ENCODE measurements at places on chromosomes 1 and 21.

DNA sequence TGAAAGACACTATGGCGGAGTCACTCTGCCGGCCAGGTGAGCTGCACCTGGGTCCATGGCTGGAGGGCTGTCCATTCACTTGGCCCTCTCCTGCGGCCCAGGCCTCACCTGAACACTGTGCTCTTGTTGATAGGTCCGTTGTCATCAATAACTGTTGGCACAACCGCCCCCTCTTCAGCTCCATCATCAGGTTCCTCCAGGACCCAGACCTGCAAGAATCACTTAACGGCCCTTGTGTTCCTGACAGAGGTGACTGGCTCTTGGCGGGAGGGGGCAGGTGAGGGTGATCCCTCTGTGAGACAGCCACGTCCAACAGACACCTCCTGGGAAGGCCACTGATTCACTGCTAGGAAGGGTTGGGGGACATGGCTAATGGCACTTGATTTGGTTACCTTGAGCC is 54.9 kb downstream of the INAVA start:
- DNase-seq, result peak; percentile 64

DNA sequence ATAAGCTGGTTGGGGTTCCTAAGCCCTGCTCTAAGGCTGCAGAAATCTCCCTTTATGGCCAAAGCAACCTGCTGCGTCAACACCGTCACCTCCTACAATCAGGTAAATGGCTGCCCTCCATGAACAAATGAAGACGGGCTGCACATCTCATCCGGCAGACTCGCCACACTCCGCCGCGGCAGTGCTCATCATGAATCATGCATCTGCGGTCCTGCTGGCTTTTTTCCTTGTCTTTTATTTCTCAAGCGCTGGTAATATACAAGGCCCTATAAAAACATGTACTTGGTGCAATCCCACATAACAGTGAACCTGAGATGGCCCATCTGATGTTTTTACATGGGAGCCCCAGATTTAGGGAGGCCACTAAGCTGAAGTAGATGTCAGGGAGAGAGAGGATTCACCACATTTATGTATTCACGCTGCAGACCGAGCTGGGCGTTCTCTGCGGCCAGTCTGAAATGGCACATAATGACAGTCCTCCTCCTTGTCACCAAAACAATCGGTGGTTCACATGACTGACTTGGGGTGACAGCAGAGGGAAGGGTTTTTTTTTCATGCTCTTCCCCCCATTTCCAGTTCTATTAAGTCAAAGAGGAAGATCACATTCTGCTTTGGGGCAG is 91.6 kb downstream of the KAZN start:
- DNase-seq, result no peak

GRCh38 chr1:217542136-217542777 is 88.6 kb downstream of the GPATCH2 start:
- DNase-seq, result no peak

- DNase-seq, result no peak
Observed at GRCh38 chr1:157961805-157962762, 31.4 kb upstream of the KIRREL1 start.

- DNase-seq, result no peak
Observed at GRCh38 chr1:76027341-76027740, 47.2 kb upstream of the ST6GALNAC3 start.

- DNase-seq, result no peak
Observed at GRCh38 chr21:21200103-21200938, 202.1 kb downstream of the NCAM2 start.

DNA sequence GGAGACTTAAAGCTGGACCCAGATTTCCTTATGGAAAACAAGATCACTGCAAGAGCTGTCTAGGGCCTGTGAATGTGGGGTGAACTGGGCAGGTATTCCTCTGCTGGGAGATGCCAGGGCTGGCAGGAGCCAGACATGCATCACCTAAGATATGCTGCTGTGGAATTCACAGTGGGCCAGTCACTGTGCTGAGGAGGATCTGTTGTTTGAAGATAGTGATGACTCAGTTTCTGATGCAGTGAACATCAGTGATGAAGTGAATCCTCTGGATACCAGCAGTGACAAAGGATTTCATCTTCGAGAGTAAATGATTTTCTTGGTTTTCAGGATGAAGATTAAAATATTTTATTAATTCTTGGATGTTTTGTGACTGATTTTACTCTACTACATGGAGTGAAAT is 29.9 kb upstream of the CAMSAP2 start:
- DNase-seq, result no peak

DNA sequence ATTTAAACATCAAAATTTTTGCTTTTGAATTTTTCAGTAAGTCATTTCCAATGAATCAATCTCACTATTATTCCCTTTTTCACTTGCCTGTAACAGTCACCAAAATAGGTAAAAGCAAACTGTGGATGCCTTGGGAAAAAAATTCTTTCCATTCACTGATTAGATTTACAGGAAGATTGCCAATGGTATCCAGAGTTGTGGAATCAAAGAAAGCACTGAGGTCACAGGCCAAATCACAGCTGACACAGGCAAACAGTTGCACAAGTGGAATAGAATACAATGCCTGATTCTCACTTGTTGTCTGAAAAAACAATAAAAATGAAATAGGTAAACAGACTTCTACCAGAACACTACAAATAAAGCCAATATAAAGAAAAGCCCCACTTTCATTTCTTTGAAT is 48.4 kb downstream of the LTN1 start:
- no peak for DNase-seq

DNA sequence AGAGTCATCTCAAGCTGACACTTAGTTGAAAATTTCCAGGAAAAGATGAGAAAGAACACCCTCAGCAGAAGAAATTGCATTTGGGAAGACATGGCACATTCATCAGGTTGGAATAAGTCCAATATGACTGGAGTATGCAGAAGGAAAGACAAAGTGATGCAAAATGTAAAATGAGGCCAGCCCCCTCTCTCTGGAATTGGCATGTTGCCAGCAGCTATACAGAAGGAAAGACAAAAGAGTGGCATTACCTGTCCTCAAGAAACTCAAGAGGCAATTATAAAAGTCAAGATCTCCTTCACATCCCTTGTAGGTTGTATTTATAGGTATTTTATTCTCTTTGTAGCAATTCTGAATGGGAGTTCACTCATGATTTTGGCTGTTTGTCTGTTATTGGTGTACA is 426.3 kb downstream of the AGBL4 start:
- no peak for DNase-seq

- no peak for DNase-seq
Observed at GRCh38 chr1:37923551-37923889, 23.3 kb downstream of the INPP5B start.

- no peak for DNase-seq
Observed at GRCh38 chr21:26282058-26282457, 111.5 kb upstream of the APP start.

DNA sequence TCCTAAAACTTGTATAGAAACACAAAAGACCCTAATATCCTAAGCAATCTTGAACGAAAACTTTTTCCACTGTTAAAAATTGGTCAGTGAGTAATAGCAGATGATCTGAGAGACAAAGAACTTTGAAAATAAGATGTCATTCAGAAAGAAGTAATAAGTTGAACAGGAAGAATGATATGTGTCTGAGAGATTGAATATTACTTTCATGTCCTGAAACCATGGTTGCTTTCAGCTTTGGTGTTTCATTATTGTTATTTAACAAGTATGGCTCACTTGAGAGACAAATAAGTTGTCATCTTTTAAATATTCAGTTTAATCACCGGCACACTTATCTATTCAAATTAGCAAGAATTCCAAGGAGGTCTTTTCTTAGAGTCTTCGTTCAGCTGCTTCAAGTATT is 11.4 kb downstream of the PRKACB start:
- no peak for DNase-seq

DNA sequence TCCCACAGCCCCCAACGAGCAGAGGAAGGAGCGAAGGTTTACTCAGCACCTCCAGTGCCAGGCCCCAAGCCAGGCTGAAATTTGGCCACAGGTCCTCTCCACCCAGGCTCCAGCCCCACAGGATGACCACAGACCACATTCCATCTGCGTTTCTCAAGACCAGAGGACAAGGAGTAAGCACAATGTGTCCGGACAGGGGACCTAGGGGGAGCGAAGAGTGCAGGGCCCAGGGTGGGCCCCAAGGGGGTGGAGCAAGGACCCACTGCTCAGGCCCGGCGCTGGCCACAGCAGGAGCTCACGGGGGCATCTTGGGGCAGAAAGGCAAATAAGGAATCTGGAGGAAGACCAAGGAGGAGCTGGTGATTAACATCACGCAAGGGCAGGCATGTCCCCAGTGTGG is 100.5 kb downstream of the NPHP4 start:
- no peak for DNase-seq

DNA sequence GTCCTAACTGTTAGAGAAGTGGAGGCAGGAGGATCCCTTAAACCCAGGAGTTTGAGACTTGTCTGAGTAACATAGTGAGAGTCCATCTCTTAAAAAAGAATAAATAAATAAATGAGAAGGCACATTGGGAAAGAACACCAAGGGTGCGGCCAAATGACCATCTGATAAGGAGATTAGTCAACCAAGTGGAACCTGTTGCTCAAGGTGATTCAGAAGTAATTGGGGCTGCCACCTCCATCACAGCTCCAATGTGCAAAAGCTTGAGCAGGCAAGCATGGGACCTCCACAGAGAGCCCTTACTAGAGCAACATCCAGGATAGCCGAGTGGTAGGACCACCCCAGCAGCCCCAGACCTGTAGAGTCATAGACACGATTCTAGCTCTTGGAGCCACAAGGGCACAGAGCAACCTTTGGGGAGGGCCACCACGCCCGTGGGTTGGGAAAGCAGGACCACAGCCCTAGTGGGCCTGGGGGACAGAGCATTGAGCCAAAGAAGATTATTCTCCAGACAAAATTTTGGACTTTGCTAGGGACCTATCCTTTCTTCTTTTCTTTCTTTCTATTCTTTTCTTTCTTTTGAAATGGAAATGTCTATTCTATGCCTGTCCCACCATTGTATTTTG is 40.9 kb downstream of the KCNK1 start:
- no peak for DNase-seq

DNA sequence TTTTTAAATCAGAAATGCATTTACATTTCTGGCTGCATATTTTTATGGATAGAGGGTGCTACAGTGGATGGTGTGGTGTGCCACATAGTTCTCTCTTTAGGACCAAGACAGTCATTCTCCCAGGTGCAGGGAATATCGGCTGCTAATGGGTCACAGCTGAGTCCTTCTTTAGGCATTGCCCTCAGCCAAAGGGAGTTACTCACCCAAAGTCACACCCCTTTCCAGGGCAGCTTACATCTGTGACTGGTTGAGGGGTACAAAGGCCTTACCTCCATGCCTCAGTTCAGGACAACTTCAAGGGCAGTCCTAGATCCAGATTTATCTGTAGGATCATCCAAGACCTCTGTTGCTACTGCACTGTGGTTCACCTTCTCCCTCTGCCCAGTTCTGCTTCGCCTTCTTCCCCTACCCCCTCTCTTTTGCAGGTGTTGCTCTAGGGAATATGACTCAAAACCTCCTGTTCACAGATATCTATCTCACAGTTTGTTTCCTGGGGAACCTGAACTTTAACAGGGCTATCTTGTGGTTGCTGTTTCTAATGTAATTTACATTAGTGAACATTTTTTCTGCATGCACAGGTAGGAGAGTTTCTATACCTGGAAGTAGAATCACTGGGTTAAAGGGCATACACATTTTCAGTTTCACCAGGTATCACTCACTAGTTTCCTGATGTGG is 413.9 kb downstream of the RPS6KC1 start:
- no peak for DNase-seq

- DNase-seq, result no peak
Observed at GRCh38 chr1:8283058-8283884, 34.6 kb upstream of the SLC45A1 start.

DNA sequence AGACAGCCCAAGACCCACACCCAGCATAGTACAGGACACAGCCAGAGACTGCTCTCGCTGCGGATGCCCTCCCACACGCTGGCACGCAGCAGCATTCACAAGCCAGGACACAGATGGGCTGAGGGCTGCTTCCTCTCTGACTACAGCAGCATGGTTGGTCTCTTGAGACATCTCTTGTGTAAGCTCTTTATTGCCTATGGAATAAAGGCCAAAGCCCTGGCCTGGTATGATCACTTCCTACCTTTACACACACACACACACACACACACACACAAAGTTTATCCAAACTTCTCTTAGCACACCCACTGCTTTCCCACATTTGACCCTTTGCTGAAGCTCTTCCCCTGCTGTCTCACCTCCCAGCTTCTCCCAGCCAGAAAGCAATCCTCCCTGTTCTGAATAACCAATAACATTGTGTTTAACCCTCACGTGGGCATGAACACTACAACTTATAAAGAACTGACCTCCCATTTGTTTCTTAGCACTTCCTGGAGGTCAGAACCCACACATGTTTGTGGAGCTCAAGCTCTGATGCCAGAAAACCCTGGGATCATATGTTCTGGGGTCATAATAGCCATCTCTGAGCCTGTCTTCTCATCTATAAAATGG is 1.2 kb upstream of the LUZP1 start:
- no peak for DNase-seq

GRCh38 chr21:25895565-25896205 is 160.9 kb downstream of the GABPA start:
- DNase-seq, result no peak

DNA sequence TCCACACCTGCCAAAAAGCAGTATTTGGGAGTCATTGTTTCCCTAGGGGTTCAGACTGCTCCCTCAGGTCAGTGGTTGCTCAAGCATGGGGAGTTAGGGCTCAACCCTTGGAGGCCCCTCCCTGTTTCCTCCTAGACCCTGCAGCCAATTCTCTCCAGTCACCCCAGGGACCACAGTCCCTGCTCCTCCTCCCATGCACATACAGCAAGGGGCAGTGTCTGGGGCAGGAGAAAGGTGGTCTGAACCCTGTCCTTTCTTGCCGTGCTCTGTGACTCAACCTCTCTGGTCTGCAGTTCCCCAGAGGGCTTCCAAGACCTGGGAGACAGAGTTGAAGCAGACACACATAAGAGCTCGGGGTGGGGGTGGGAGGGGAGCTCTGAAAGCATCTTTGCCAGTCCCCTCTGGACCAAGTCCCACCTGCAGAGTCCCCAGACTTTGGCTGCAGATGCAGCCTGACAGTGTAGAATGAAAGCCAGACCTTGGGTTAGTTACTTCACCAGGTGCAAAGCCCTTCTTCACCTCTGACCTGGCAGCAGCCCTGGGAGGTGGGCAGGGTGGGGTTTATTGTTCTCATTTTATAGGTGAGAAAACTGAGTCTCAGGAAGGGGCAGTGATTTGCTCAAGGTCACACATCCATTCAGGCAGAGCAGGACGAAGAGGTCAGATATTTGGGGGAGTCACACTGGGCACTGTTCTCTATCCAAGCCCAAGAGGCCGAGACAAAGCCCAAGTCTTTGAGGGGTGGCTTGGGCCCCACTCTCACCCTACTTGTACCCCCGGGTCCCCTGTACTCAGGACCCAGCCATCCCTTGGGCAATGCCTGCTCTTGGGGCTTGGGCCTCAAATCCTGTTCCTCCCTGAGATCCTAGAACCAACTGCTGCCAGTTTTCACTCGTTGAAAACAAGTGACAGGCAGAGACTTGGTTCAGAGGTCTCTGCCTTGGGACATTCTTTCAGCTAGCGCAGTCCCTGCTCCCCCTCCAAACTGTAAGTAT is 748 bp downstream of the PDZK1IP1 start:
- peak; percentile 64 for DNase-seq

DNA sequence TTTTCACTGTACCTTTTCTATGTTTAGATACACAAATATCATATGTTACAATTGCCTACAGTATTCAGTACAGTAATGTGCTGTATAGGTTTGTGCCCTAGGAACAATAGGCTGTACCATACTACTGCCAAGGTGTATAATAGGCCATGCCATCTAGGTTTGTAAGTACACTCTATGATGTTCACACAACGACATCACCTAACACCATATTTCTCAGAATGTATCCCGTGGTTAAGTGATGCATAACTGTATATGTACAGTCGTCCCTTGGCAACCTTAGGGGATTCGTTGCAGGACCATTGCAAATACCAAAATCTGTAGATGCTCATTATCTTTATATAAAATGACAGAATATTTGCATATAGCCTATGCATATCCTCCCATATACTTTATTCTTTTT is 5.8 kb upstream of the SSR2 start:
- DNase-seq, result no peak

All from mesenteric fat pad (tissue), 1 donor.